ENCODE measurements at places on chromosomes 6 and 20. TPM values are rescaled to one million over a fixed set of nuclear protein-coding genes. Genes with fewer than 3 reads are reported as not detected.

Gene PACSIN1
- total RNA-seq, result not detected

Gene OR2H1
- not detected for total RNA-seq

Gene FAM83C
- total RNA-seq, result not detected

Gene LHFPL5
- not detected for total RNA-seq

Gene PSORS1C2
- total RNA-seq, result not detected

Gene ESR1
- 1.0 TPM for total RNA-seq

Data from placental pericyte (primary cell).